Frontal cortex (tissue), 4 donors: ENCODE measurements at places on chromosomes 4 and X. TPM values are rescaled to one million over a fixed set of nuclear protein-coding genes. Genes with fewer than 3 reads are reported as not detected.

The HERC6 gene
- total RNA-seq, result 3.7 TPM

The SNCA gene
- total RNA-seq, result 98.6 TPM

The MTMR8 gene
- total RNA-seq, result 4.5 TPM

The MAEA gene
- 31.4 TPM for total RNA-seq

The CSAG2 gene
- not detected for total RNA-seq

The GPRIN3 gene
- 34.2 TPM for total RNA-seq

The GJB1 gene
- total RNA-seq, result not detected

The PABPC1L2B gene
- not detected for total RNA-seq

The NSUN7 gene
- 11.0 TPM for total RNA-seq

The AMOT gene
- 12.6 TPM for total RNA-seq

DNA sequence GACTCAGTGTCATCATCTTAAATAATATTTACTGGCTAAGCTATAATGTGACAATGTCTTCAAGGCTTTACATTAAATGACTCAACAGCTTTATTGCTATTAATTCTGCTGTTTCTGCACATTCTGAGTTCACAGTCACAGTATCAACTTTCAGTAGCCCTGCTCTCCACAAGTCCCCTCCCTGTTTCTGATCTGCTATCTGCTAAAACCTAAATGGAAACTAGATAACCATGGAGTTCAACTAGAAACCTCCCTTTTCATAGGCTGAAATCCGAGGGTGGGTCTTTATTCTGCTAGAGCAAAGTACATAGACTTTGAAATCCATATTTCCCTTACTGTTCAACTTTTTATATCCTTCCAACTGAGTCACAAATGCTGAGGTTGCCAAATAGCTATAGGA is 5.4 kb upstream of the ACE2 start:
- DNase-seq, result no peak

- no peak for DNase-seq
These were observed 1547.4 kb upstream of the TENM3 start for GRCh38 chr4:180695851-180696250.

- no peak for DNase-seq
These were observed 43.3 kb upstream of the MTNR1A start for GRCh38 chr4:186598686-186599085.

DNA sequence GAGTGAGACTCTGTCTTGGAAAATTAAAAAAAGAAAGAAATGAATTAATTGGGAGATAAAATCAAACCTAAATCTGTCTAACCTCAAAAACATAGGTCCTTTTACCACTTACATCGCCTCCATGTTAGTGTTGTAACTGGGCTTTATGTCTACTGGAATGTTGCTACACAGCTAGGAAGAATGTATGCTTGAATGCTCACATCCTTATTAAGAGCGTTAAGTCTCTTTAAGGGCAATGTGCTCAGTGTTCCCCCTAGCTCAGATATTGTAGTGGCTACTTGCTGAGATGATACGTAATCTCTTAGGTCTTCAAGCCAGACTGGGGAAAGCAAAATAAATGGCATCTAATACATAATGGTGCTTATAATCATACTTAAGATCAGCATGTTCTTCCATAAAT is 1072.8 kb downstream of the PDHA2 start:
- DNase-seq, result no peak

DNA sequence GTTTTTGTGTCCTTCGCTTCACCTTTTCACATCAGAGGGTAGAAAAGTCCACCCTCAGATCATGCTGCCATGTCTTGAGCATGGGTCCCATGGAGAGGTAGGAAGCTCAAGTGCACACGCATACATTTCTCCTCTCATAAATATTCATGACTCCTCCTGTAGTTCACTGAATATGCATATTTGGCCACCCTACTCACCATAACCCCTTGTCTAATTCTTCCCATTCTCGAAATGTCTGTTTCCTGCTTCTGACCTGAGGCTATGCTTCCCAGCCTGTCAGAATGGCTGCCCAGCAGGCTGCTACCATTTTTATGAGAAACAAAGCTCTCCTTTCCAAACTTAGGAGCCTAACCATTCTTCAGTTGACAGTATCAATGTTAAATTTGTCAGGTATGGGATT is 86.5 kb downstream of the ADRA2C start:
- DNase-seq, result no peak

DNA sequence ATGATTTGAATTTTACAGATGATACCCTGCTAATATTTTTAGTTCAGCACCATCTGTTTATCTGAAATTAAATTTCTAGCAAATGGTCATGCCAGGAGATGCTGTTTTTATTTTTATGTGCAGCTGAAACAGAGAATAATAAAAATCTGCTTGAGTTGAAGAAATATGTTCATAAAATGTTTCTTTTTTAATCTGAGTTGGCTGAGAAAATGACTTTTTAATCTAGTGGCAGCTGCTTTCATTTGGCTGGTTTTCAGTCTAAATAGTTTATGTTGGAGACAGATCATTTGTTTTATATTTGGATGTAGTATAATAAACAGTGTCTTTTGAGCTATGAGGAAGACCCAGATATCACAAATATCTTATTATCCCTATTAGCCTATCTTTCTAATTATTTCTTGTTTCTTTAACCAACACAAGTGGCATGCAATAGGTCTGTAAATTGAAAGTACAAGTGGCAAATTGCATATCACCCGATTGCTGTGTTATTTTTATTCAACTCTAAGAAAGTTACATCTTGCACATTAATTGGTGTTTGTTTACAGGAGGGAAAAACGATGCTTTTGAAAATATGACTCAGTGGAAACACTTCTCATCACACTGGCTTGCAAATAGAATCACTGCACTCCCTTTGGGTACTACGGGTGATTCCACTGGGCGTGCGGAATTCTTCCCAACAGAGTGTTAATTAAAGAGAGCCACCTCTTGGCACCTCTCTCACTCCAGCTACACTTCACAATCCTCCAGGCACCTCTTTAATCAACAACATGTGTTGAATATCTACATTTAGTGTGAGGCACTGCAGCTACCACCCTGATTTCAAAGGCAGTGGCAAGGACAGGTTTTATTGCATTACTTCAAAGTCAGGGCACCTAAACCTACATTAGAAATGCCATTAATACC is 51.7 kb upstream of the AP1S2 start:
- no peak for DNase-seq

DNA sequence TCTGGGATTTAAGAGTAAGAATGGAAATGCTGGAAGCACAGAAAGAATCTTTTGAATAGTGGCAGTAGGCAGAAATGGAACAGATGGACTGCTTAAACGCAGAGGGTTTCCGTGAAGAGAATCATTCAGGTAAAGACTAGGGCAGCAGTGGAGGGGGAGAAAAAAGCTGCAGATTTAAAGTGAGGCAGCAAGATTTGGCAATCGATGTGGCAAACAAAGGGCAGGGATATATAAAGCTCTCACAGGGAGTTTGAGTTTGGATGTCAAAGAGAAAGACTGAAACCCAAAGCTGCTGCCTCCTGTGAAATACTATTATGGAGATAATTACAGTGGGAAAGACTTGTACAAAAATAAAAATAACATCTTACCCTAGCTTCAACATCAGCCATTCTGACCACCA is 384.0 kb downstream of the CENPC start:
- no peak for DNase-seq

GRCh38 chr4:130468340-130468739 is 1372.4 kb downstream of the C4orf33 start:
- DNase-seq, result no peak

- no peak for DNase-seq
These were observed 39.4 kb downstream of the SAT1 start for GRCh38 chrX:23822397-23822796.

- DNase-seq, result no peak
These were observed 22.1 kb downstream of the PDE6B start for GRCh38 chr4:647481-647880.

GRCh38 chr4:1087371-1087770 is 26.0 kb downstream of the RNF212 start:
- no peak for DNase-seq

GRCh38 chr4:38275331-38276100 is 315.3 kb downstream of the PTTG2 start:
- DNase-seq, result no peak

DNA sequence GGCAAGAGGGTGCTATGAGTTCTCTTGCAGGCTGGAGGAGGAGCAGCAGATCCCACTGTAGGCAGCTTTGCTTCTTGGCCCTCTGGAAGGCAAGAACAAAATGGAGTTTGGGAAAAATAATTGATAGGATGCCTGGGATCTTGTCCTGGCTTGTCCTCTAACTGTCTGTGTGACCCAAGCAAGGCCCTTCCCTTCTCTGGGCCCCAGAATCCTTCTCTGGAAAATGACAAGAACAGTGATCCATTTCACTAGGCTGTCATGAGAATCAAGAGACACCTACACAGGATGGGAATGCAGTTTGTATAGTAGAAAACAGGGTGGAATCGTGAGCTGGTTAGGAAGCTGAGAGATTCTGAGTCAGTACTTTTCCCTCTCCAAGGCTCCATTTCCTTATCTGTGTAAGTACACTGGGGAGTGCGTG is 133.3 kb downstream of the PJA1 start:
- no peak for DNase-seq

DNA sequence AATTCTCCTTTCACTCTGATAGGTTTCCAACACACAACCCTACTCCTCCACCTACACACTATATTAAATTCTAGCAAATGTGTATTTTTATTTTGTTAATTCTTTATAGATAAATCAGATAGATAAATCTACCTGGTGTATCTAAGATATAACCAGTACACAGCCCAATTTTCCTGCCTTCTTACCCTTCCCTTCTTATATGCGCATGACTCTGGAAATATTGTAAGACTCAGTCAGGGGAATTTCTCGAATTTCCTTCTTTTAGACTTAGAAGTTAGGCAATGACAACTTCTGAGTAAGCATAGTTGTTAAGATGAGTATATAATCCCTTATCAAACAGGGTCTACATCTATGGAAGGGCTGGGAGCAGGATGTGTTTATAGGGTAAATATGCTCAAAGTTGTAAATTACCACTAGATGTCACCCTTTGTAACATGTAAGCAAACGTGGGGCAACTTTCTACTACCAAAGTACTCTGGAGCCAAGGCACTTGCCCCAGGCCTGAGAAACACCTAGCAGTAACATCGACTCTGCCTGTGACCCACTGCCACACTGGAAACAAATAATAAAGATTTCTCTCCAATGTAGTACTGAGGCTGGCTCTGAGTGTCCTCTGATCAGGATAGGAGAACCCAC is 444.7 kb downstream of the IQCM start:
- DNase-seq, result no peak

DNA sequence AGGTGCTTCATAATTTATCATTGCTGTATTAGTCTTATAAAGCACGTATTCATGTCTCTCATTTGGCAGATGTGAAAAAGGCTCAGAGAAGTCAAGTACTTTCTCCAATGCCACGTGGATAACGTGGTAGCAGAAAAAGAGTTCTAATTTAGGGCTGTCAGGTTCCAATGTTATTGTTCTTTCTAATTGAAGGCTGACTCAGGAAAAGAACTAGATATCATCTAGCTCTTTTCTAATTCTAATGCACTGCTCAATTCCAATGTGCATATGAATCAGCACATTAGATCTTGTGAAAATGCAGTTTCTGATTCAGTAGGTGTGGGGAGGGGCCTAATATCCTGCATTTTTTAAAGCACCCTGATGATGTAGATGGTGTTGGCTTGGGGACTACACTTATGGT is 22.8 kb downstream of the AGA start:
- DNase-seq, result no peak

GRCh38 chrX:9349572-9350494 is 115.0 kb upstream of the TBL1X start:
- no peak for DNase-seq

- DNase-seq, result peak; percentile 5
These were observed 85.6 kb upstream of the CPEB2 start for GRCh38 chr4:14916554-14917297.

GRCh38 chrX:13253223-13253622 is 66.6 kb downstream of the ATXN3L start:
- no peak for DNase-seq

DNA sequence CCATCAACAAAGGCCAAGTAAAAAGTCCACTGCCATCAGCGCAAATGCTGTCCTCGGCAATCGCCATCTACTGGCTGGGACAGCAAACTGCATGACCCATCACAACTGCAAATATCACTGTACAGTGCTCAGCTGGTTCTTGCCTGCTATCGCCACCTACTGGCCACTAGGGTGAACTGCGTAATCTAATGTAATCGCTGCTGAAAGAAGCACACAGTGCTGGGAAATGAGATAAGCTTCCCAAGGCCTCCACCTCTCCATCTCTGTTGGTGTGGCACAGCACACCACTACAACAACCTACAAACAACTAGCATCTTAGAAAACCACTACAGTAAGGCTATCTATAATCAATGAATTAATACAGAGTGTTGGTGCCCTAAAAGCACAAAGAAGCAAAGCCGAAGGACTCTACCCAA is 298.3 kb downstream of the TEX13A start:
- DNase-seq, result peak; percentile 4

DNA sequence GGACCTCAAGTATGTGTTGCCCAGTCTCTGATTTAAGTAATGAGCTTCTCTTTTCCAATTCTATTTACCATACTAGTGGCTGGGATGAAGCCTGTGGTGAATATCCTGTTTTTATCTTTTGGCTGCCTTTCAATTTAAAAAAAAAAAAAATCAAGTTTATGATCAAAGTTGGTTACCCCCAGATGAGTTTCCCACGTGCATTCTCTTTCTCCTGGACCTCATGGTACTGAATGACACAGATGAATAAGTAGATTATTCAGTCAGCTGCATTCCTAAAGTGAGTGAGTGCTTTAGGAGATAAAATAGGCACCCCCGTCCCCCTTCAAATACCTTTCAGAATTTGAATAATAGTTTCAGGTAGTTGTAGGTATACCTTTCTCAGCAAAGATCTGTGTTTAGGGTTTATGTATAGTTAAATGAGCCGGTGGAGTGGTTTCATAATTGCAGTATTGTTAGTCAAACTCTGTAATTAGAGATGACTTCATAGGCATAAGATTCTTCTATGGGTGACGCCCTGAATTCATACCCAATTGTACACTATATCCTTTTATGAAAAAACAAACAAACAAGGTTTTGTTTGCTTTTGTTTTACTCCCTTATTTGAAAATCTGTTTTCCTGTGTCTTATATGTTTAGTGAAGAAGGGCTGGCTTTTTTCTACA is 41.9 kb downstream of the PLS3 start:
- no peak for DNase-seq

DNA sequence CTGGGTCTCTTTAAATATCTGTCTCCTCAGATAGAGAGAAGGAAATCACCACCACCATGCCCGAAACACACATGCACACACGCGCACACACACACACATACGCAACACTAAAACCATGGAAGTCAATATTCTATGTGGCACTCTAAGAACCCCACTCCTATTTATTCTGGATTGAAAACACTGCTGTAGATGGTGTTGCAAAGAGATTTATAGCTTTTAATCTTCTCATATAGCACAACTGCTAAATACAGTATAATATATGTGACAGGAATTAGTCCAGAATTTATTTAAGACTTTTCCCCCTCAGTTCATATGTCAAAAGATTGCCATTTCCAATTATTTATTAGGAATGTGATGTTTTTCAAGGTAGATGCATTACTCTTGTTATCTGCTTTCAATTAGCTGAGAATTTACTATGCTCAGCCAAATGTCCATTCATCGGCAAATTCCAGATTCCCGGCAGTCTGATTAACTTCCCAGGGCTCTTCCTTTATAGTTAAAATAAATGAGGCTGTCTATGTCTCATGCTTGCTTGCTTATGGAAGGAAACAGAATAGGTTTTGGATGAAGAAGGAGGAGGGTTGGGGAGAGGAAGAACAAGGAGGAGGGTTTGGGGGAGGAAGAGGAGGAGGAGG is 115.4 kb upstream of the NDP start:
- DNase-seq, result no peak

- DNase-seq, result no peak
These were observed 2.8 kb downstream of the TMEM271 start for GRCh38 chr4:573122-573892.
